ENCODE measurements at places on chromosomes 2 and 18. TPM values are rescaled to one million over a fixed set of nuclear protein-coding genes. Genes with fewer than 3 reads are reported as not detected.

GRCh38 chr2:234950730-234951663 is 820 bp upstream of the SH3BP4 start:
- peaks cover 32% of the 10 kb centered on the region for H3K4me1 ChIP-seq
- peak overlapping the region; percentile 90 for H3K27ac ChIP-seq
- peak overlapping the region; percentile 55 for H3K4me3 ChIP-seq
- no peak for DNase-seq

GRCh38 chr2:127564429-127565260 is 29.2 kb downstream of the MYO7B start:
- H3K27me3 ChIP-seq = no peaks in the 10 kb centered on the region
- no peaks in the 10 kb centered on the region for H3K36me3 ChIP-seq
- DNase-seq = no peak
- no peak overlapping the region for H3K4me3 ChIP-seq

GRCh38 chr18:52617931-52618330 is 277.9 kb downstream of the DCC start:
- no peak overlapping the region for H3K4me3 ChIP-seq
- H3K4me1 ChIP-seq = no peaks in the 10 kb centered on the region
- no peak for DNase-seq
- H3K27ac ChIP-seq = no peak overlapping the region
- H3K36me3 ChIP-seq = no peaks in the 10 kb centered on the region

DNA sequence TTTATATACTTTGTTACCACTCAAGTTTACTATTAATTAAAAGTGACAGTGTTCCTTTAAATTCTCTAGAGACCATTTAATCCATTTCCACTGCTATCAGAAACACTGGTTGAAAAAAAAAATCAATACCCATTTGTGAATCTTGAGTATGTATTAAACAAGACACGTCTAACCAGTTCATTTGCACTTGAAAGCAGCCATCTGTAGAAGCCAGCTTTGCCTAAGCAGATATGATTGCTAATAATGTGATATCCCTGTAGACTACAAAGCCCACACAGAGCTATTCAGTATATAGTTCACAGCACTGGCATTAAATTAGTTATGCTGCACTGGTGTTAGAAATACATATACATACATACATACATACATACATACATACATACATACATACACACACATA is 111.8 kb upstream of the SP3 start:
- no peaks in the 10 kb centered on the region for H3K27me3 ChIP-seq
- DNase-seq = no peak
- no peak overlapping the region for H3K4me3 ChIP-seq
- H3K36me3 ChIP-seq = peaks cover 4% of the 10 kb centered on the region

DNA sequence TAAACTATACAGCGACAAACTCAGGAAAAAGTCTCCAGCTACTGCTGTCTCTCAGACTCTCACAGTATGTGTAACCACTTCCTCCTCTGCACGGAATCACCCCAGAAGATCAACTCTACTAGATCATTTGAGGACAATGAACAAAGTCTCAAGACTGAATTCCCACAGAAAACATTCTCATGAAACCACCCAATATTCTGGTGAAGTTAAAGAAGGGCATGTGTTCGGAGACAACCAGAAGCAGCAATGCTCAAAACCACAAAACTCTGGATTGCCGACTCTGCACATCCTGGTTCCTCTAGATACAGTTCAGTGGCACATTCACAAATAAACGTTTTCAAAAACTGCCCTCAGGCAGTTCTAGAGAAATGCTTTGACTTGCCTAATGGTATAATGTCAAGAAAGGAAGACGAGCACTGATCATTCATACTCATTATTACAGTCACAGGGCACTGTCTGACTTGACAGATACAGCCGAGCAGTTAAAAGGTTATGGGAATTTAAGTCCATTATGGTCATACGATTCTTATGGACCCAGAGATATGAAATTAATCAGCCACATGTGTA is 91.9 kb upstream of the STK17B start:
- no peaks in the 10 kb centered on the region for H3K36me3 ChIP-seq
- no peak for DNase-seq
- H3K27ac ChIP-seq = no peak overlapping the region
- H3K27me3 ChIP-seq = no peaks in the 10 kb centered on the region
- no peak overlapping the region for H3K4me3 ChIP-seq

DNA sequence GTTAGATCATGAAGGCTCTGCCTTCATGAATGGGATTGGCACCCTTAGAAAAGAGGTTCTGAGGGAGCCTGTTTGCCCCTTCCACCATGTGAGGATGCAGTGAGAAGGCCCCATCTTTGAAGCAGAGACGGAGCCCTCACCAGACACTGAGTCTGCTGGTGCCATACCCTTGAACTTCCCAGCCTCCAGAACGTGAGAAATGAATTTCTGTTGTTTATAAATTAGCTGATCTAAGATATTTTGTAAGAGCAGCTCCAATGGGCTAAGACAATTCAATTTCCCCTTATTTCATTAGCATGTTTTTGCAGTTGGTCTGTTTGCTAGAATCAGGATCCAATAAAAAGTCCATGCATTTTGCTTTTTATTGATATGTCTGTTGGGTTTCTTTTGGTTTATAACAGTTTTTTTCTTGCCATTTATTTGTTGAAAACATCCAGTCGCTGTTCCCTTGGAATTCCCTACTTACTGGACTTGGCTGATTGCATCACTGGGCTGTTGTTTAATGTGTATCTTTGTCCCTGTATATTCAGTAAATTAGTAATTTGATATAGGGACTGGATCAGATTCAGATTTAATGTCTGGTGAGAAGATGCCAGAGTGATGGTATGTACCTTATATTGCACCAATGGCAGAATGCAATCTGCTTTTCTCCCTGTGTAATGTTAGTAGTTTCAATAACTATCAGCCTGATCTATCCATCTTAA is 24.0 kb upstream of the GREB1 start:
- H3K27ac ChIP-seq = no peak overlapping the region
- no peaks in the 10 kb centered on the region for H3K4me1 ChIP-seq
- no peaks in the 10 kb centered on the region for H3K36me3 ChIP-seq
- no peaks in the 10 kb centered on the region for H3K27me3 ChIP-seq

- DNase-seq = no peak
- peak overlapping the region; percentile 52 for H3K4me3 ChIP-seq
- H3K4me1 ChIP-seq = peaks cover 21% of the 10 kb centered on the region
- H3K27ac ChIP-seq = no peak overlapping the region
Measured at GRCh38 chr2:60552851-60553494, 481 bp downstream of the BCL11A start.

DNA sequence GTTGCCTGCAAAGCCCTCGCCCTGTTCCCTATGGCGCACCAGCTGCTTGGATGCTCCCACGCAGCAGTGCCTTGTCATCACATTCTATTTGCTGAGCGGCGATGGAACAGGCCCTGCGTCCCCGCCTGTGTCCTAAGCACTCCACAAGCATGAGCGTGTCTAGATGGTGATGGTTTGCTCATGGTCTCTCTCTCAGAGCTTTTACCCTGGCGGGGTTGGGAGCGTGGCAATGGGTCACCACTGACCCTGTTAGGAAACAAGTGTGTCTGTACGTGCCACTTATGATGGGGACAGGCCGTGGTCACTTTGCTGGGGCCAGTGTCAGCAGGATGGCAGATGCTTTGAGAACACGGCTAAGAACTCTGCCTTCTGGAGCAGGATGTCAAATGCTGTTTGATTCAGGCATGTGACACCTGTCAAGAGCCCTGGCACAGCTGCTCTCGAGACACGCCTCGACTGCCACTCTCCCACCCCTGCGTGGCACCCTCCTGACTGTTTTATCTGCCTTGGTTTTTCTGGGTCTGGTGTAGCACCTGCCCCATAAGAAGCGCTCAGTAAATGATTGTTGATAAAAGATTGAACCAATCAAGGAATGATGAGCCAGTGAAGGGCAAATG is 44.2 kb downstream of the RRM2 start:
- no peaks in the 10 kb centered on the region for H3K36me3 ChIP-seq
- H3K4me3 ChIP-seq = no peak overlapping the region
- no peak overlapping the region for H3K27ac ChIP-seq
- no peak for DNase-seq

DNA sequence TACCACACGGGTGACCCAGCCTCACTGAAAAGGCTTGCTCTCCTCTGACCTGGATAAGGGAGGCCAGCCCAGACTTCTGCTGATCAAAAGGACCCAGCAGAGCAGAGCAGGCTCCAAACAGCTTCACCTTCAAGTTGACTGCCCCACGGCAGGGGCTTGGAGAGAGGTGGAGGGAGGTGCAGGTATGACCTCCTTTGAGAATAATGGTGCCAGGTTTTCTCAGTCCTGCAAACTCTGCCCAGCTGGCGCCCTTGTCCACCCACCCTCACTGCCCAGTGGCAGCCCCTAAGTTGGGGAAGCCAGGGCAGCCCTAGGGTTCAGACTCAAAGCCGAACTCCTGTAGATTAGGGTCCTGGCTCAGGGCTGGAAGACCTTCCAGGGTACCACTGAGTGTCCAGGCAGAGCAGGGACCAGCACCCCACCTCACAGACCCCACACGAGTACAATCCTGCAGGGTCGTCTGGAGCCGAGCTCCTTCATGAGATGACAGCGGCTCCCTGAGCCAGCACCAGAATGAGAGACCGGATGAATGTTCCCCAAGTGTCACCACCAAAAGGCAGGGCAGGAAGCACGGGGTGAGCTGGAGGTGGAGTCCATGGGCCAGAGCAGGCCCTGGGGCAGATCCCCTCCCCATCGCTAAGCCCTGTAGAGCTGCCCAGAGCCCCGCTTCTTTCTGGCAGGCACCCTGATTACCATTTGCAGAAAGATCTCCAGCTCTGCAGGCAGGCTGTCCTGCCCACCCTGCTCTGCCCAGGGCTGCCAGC is 3.6 kb upstream of the GPC1 start:
- no peak overlapping the region for H3K27ac ChIP-seq
- H3K27me3 ChIP-seq = no peaks in the 10 kb centered on the region
- no peak overlapping the region for H3K4me3 ChIP-seq

- no peak for DNase-seq
- H3K4me3 ChIP-seq = no peak overlapping the region
- no peaks in the 10 kb centered on the region for H3K36me3 ChIP-seq
- H3K27me3 ChIP-seq = peaks cover 19% of the 10 kb centered on the region
- no peak overlapping the region for H3K27ac ChIP-seq
Measured at GRCh38 chr2:102418421-102418961, 4.5 kb upstream of the IL18RAP start.

- DNase-seq = no peak
- H3K27me3 ChIP-seq = no peaks in the 10 kb centered on the region
- no peaks in the 10 kb centered on the region for H3K4me1 ChIP-seq
- H3K27ac ChIP-seq = no peak overlapping the region
Measured at GRCh38 chr2:238776003-238776760, 71.7 kb upstream of the TWIST2 start.

GRCh38 chr2:218988650-218989049 is 3.7 kb upstream of the FEV start:
- H3K27me3 ChIP-seq = peaks cover 11% of the 10 kb centered on the region
- H3K4me1 ChIP-seq = no peaks in the 10 kb centered on the region
- H3K36me3 ChIP-seq = no peaks in the 10 kb centered on the region
- no peak for DNase-seq

DNA sequence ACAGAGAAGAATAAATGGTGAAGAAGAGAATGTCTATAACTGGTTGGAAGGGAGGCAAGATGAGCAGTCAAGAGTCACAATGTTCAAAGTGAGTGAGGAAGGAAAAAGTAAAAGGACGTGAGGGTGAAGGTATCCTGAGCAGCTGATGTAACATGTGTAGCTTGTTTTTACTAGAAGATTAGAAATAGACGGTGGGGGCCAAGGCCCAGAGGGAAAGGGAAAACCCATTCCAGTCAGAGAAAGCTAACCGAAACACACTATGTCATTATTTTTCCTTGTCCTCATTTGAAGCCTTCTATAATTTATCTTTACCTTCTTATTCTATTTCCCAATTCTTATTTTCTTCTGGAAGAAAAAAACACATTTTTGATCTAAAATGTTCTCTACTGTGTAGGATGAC is 176.6 kb downstream of the THADA start:
- no peaks in the 10 kb centered on the region for H3K36me3 ChIP-seq
- H3K4me1 ChIP-seq = no peaks in the 10 kb centered on the region
- DNase-seq = no peak
- H3K4me3 ChIP-seq = no peak overlapping the region

DNA sequence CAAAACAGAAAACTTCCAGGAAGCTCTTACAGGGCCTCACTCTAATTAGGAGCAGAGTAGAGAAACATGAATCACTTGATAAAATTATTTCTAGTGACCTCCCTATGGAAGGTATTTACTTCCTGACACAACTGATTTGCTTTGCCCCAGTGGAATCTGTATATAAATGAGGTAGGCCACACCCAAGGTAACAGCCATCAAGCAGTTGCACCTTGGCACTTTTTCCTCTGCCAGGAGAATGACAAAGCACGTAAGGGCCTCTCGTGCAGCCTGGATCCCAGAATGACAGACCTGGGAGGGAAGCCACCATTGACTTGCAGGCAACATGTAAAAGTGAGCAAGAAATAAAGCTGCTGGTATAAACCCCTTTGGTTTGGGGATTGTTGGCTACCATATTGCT is 620.0 kb upstream of the SLC39A10 start:
- no peak overlapping the region for H3K4me3 ChIP-seq
- H3K36me3 ChIP-seq = no peaks in the 10 kb centered on the region
- H3K4me1 ChIP-seq = no peaks in the 10 kb centered on the region

DNA sequence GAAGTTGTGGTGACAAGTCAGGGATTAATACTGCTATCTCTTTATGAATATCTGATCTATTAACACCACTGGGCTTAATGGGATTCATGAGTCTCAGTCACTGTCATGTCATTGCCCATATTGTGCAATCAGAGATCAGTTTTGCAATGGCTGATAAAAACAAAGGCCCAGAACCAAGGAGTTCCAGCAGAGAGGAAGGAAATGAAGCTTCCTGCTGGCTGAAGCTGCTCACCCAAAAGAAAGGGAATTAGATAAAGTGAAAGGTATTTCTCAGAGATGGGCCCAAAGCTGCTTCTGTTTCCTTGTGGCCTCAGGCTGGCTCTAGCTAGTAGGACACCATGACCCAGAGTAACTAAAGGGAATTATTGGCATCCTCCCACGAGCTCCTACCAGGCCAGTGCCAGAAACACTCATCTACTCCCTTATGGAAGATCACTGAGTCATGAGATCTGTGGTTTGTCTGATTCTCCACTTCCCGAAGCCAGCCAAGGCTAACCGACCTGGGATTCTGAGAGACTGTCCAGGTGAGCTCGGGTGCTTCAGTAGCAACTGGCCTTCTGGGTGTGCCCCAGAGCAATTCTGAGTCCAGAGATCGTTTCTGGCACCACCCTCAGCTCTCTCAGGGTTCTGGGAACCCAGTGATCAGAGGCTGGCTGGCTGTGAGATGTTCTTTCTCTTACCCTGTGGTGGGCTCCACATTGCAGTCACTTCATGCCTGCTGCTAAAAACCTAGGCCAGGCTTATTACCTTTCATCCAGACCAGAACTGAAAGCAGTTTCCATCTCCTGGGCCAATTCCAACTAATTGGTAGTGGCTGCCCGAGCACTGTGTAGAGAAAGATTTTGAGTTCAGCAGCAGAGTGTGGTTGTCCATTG is 129.5 kb upstream of the PELI1 start:
- no peaks in the 10 kb centered on the region for H3K36me3 ChIP-seq
- no peak overlapping the region for H3K4me3 ChIP-seq
- H3K4me1 ChIP-seq = 0 out of 2 replicates have a peak, but pooled peaks cover 3% of the 10 kb centered on the region
- no peak for DNase-seq
- peaks cover 3% of the 10 kb centered on the region for H3K27me3 ChIP-seq

The DCDC2C gene
- not detected for total RNA-seq

The DPY30 gene
- 105 TPM for total RNA-seq

The PREB gene
- 60.9 TPM for total RNA-seq

The FAM117B gene
- 7.8 TPM for total RNA-seq

The MBOAT2 gene
- total RNA-seq = 34.8 TPM

The RNU2-63P gene
- 14.0 TPM for total RNA-seq

The CACNB4 gene
- total RNA-seq = 1.7 TPM

All from Panc1 (cell line).